G401 (cell line): ENCODE measurements at places on chromosomes 1 and 21.
A peak's percentile ranks its signal among the peaks of the same experiment; 100 is the strongest.

GRCh38 chr1:70768216-70768615 lies 279.4 kb downstream of the PTGER3 start:
- DNase-seq: no peak

DNA sequence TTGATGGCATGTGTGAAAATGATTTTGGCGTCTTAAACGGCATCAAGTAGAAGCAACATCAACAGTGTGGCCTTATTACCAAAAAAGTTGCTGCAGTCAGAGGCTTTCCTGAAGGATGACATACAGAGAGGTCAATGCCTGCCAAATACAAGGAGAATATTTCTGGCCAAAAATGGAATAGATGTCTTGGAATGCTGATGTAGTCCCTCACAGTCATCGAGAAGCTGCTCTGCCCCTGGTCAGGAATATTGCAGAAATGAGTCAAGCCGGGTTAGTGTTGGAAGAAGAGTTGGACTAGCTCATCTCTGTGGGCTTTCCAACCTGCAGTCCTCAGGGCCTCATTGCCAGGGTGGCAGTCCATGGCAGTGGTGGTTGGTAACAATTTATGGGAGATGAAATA lies 42.1 kb downstream of the NOS1AP start:
- no peak for DNase-seq

DNA sequence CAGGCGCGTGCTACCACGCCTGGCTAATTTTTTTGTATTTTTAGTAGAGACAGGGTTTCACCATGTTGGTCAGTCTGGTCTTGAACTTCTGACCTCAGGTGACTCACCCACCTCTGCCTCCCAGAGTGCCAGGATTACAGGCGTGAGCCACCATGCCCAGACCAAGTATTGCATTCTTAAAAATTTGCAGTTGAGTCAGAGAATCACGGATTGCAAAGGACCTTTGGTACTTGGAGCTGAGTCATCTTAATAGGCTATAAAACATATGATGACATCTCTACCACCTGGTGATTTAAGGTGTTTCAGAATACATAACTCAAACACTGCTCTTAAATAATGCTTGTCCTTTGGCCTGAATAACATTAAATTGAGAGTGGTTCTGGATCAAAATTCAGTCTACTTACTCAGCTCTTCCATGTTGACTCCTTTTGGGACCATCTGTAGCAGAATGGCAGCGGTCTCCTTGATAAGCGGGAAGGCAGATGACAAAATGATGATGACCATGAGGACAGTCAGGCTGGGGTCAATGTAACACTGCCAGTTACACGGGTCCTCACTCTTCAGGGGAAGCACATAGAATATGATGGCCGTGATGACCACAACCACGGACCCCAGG lies 10.4 kb downstream of the SLC30A10 start:
- DNase-seq: no peak

DNA sequence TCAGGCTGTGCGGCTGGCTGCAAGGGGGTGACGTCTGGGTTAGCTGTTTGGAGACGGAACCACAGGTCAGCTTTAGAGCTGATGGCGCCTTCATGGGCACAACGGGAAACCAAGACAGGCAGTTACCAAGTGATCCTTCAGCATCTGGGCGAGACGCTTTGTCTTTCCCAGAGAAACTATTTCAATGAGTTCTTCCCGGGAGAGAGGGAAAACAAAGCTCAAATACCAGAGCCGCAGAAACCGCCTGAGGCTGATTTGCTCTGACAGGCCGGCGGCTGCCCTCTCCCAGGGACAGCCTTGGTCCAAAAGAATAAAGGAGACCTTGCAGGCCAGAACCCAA lies 76.5 kb downstream of the CD58 start:
- DNase-seq: no peak

- no peak for DNase-seq
Observed at GRCh38 chr1:222096883-222097282, 355.0 kb upstream of the DUSP10 start.

GRCh38 chr1:98034505-98034904 lies 113.7 kb upstream of the DPYD start:
- DNase-seq: no peak

DNA sequence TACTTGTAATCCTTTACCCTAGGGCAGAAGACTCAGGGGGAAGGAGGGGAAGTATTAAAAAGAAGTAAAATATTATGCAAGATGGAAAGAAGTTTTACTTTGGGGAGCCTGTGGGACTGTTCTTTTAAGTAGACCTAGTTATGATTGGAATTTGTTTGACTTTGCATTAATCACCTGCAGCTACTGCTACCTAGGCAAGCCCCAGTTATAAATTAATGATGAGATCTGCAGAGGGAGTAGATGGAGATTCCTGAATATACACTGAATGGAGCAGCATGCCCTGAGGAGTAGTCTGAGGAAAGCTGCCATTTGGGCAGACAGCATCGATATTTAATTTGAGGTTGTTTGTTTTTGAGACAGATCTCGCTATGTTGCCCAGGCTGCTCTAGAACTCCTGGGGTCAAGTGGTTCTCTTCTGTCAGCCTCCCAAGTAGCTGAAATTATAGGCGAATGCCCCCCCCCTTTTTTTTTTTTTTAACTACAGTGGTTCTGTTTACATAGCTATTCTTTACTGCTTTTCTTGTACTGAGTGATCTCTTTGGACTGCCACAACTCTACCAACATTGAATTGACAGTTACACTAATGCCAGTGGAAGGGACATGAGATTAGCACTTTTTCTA lies 81.4 kb upstream of the SERTAD4 start:
- DNase-seq: no peak

DNA sequence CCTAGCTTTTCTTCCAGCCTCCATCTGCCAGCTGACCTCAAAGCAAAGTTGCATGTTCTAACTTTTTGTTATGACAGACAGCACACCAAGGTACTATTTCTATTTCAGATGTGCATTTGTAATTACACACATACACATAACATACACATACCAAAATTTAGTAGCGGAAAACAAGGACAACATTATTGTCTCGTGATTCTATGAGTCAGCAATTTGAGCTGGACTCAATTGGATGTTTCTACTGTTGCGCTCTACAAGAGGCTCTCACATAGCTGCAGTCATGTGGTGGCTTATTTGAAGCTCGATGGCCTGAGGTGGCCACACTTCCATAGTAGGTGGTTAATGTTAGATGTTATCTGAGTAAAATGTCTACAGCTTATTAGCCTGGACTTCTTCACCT lies 1010.1 kb upstream of the B3GALT2 start:
- no peak for DNase-seq

GRCh38 chr21:26388731-26389231 lies 184.3 kb downstream of the CYYR1 start:
- DNase-seq: peak; percentile 8

GRCh38 chr1:17280436-17280835 lies 27.6 kb upstream of the PADI4 start:
- no peak for DNase-seq

DNA sequence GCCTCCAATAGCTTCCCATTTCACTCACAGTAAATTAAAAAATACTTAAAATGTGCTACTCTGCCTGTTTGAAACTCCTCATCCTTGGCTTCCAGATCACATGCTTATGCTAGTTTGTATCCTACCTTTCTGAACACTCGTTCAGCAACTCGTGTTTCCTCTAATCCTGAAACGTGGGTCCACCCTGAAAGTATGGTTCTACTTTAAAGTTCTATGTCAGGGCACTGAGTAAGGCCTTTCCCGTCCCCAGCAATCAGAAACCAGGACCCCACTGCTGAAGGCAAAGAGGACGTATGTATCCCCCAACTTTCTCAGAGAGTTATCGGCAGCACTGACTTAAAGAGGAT lies 419 bp upstream of the TSEN15 start:
- peak; percentile 39 for DNase-seq
